ENCODE measurements at places on chromosomes 4 and X.

- no peak for DNase-seq
Measured at GRCh38 chrX:21728276-21728968, 29.5 kb downstream of the SMPX start.

GRCh38 chr4:147596981-147597380, 20.2 kb upstream of the TMEM184C start:
- no peak for DNase-seq

GRCh38 chr4:17562157-17562556, 14.8 kb upstream of the LAP3 start:
- DNase-seq = peak; percentile 70

DNA sequence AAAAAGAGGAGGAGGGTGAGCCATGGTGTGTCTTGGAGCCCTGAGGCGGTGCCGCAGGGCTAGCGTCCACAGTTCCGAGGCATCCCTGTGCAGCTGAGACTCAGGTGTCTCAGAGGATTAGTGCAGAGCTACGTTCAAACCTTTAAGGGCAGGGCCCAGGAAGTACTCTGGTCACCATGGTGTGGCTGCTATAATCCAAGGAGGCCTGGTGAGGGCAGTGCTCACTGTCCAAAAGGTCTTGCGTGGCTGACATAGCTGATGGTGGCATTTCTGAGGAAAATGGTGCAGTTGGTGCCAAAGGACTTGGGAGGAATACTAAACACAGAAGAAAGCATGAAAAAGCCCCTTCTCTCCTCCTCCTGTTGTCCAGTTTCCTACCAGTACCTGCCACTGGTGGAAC, 146.9 kb downstream of the DCHS2 start:
- DNase-seq = peak; percentile 54

DNA sequence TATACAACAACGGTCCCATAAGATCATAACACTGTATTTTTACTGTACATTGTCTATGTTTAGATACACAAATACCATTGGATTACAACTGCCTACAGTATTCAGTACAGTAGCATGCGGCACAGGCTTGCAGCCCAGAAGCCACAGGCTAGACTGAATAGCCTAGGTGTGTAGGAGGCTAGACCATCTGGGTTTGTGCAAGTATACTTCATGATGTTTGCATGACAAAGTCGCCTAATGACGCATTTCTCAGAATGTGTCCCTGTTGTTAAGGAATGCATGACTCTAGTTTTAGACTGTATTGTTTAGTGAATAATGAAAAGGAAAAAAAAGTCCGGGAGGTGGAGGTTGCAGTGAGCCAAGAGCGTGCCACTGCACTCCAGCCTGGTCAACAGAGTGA, 56.5 kb upstream of the C4orf50 start:
- DNase-seq = no peak

DNA sequence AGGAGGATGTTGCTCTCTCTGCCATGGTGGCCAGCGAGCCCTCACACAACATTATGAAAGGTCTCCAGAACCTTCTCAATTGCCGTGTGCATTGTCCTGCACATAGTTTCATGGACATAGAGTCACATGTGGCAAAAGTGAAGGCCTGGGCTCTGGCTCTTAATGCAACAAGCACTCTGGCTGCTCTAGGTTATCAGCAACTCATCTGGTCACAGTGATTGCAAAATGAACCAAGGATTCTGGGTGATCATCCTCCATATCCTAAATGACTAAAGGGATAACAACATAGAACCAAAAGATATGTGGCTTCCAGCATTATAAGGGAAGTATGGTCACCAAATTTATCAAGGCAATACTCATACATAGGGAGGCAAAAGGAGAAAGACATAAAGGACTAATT, 175.2 kb downstream of the MGST2 start:
- no peak for DNase-seq

- no peak for DNase-seq
Measured at GRCh38 chrX:38548508-38548907, 12.8 kb upstream of the TSPAN7 start.

Measured in Karpas-422 (cell line).